ENCODE measurements at places on chromosomes 7 and 10.

- no peak for DNase-seq
These were observed 6.2 kb downstream of the CLRN3 start for GRCh38 chr10:127886371-127887051.

- DNase-seq = no peak
These were observed 67.2 kb downstream of the CAMK1D start for GRCh38 chr10:12416344-12417050.

DNA sequence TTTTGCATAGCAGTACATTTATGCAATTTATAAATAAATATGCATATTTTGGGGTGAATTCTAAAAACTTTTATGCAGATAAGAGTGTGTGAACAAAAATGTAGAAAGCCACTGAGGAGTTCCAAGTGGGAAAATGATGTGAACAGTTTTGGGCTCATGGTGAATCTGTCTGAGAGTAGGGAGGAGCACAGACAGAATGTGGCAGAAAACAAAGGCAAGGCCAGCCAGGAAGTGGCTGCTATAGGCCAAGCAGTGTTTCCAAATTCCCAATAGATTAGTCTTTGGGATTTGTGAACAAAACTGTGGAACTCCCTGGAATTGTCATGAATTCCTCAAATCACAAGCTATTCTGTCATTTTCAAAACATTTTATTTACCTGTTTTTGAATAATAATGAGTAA lies 73.6 kb upstream of the AMPH start:
- no peak for DNase-seq

DNA sequence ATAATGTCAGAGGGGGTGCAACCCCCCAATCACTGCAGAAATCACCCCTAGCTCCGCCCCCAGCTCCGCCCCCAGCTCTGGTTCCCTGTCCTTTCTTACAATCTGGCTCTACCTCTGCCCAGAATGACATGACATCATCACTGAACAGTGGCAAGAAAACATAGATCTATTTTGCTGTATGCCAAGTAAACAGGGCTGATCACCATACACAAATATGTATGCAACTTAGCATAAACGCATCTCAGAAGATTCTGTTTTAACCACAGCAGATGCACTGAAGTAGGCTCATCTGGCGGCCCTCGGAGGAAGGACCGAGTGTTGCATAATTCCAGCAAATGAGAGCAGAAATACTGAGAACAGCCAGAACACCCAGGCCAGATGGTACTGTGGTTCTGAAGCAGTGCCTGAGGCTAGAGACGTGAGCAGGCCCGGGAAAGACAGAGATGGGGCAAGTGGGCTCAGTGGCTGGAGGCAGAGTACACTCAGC lies 293.3 kb upstream of the KLF14 start:
- peak; percentile 55 for DNase-seq

DNA sequence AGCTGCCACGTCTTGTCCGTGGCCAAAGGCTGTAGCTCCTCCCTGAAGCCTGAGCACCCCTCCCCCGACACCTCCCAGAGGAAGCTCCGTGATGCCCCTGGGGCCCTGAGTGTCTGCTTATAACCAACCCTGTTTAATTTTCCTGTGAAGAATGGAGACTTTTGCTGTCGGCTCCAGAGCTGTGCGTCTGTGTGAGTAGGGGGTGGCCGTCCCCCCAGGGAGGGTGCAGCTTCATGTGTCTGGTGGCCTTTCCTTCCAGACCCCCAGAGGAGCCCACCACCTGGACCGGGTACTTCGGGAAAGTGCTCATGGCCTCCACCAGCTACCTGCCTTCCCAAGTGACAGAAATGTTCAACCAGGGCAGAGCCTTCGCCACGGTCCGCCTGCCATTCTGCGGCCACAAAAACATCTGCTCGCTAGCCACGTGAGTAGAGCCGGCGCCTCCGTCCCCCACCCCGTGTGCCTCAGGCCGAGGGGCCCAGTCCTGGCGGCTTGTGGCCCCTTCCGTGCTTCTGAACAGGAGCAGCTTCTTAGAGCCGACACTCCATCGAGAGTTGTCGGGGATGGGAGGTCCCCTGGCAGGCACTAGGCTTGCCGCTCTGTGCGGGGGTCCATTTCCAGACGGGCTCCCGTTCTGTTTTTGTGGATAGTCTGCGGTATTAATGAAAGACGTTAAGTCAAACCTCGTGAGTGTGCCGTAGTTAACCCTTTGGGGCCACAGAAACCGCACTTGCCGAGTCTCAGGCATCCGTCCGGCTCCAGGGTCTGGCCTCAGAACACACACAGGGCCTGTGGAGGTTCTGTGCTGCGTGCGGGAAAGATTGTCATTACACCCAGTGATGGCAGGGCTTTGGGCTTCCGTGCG lies 37.1 kb downstream of the WIPI2 start:
- no peak for DNase-seq

- no peak for DNase-seq
These were observed 3.2 kb upstream of the CEP55 start for GRCh38 chr10:93493162-93493561.

DNA sequence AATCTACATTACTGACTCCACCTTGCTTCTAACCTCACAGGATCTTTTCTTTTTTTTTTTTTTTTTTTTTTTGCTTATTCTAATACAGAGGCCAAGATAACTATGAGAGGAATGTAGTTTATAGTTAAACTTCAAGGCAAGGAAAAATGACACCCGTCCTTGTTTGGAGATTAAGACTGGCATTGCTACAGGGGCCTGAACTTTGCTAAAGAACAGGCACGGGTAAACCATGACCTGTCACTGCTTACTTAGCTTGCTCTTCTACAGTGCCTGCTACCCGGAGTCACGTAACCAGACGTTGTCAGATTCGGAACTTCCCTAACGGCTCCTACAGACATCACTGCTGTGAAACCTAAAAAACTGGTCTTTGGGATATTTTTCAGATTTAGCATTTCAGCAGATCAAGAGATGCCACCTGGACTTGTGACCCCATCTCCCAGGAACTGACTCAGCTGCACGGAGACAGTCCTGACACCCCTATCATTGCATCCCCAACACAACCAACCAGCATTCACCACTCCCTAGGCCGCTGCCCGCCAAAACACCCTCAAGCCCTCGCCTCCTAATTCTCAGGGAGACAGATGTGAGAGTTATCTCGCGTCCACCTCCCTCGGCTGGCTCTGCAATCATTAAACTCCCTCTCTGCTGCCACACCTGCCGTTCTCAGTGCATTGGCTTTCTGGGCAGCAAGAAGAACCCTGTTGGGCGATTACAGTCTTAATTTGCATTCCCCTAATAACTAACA lies 27.5 kb downstream of the MAD1L1 start:
- no peak for DNase-seq

DNA sequence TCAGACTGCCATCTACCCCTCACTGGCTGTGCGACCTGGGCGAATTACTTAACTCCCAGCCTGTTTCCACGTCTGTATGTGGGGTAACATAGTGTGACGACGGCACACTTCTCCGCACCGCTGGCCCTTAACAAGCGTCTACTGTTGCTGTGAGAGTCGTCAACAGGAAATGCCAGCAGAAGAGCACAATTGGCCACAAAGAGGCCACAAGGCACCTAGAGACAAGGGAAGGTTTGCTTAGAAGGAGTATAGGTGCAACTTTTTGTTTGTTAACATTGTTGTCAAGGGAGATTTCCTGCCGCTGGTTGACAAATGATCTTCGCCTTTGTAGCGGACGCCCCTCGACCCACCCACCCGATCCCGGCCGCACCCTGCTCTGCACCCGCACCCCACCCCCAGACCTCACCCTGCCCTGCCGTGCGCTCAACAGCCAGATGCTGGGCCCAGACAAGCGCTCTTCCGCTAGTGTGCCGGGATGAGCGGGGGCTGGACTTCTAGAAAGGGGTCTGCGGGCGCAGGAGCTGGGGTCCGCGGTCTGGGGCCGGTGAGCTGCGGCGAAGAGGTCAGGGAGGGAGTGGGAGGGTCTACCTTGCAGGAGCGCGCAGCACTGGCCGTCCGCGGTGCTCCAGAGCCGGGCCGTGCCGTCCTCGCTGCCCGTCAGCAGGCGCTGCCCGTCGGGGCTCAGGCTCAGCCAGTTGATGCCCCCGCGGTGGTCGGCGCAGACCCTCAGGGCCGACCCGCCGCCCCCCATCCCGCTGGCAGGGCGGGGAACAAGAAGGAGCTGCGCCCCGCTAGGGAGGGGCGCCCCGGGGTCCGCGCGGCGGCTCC lies 785 bp downstream of the WDR86 start:
- no peak for DNase-seq

DNA sequence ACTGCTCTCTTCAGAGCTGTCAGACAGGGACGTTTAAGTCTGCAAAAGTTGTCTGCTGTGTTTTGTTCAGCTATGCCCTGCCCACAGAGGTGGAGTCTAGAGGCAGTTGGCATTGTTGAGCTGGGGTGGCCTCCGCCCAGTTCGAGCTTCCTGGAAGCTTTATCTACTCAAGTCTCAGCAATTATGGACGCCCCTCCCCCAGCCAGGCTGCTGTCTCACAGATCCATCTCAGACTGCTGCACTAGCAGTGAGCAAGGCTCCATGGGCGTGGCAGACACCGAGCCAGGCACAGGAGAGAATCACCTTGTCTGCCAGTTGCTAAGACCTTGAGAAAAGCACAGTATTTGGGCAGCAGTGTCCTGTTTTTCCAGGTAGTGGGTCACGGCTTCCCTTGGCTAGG lies 98.1 kb downstream of the SDHAF3 start:
- DNase-seq = no peak

DNA sequence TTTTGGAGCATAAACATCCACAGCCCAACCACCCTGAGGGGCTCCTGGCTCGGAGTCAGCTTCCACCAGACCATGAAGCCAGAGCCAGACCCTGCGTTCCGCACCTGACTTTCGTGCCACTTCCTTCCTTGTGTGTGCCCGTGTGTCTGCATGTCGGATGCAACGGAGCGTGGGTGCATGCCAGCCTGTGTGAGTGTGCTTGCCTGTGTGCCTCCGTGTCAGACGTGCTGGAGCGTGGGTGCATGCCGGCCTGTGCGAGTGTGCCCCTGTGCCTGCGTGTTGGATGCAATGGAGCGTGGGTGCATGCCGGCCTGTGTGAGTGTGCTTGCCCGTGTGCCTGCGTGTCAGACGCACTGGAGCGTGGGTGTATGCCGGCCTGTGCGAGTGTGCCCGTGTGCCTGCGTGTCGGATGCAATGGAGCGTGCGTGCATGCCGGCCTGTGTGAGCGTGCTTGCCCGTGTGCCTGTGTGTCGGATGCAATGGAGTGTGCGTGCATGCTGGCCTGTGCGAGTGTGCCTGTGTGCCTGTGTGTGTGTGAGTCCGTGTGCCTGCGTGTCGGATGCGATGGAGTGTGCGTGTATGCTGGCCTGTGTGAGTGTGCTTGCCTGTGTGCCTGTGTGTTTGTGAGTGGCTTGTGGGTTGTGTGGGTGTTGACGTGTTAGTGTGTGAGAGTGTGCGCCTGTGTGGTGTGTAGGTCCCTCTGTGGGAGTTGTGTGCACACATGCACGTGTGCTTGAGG lies 28.1 kb upstream of the KNDC1 start:
- DNase-seq = no peak

DNA sequence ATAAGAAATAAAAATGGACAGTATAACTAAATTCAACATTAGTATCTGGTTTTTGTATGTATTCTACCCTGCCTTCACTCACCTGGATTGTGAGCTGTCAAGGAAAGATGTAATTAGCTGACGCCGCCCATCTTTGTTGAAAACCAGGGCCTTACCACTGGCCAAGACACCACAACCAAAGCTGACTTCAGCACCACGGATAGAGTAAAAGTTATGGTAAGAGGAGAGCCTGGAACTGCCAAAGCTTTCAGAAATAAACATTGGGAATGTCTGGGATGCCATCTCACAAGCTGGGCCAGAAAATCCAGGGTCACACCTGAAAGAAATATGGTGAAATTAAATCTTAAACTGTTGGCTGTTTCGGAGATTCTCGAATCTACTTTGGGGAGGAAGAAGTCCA lies 190.1 kb upstream of the SLC26A5 start:
- no peak for DNase-seq

DNA sequence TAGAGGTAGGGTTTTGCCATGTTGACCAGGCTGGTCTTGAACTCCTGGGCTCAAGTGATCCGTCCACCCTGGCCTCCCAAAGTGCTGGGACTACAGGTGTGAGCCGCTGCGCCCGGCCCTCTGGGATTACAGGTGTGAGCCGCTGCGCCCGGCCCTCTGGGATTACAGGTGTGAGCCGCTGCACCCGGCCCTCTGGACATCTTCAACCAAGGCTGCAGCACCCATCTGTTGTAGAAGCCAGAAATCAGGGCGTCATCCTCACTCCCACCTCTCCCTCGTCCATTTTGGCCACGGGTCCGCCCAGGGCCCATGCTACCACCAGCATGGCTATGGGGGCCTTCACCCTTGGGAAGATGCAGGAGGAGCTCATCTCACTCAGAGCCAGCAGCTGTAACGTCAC lies 38.5 kb upstream of the EBF3 start:
- DNase-seq = no peak

DNA sequence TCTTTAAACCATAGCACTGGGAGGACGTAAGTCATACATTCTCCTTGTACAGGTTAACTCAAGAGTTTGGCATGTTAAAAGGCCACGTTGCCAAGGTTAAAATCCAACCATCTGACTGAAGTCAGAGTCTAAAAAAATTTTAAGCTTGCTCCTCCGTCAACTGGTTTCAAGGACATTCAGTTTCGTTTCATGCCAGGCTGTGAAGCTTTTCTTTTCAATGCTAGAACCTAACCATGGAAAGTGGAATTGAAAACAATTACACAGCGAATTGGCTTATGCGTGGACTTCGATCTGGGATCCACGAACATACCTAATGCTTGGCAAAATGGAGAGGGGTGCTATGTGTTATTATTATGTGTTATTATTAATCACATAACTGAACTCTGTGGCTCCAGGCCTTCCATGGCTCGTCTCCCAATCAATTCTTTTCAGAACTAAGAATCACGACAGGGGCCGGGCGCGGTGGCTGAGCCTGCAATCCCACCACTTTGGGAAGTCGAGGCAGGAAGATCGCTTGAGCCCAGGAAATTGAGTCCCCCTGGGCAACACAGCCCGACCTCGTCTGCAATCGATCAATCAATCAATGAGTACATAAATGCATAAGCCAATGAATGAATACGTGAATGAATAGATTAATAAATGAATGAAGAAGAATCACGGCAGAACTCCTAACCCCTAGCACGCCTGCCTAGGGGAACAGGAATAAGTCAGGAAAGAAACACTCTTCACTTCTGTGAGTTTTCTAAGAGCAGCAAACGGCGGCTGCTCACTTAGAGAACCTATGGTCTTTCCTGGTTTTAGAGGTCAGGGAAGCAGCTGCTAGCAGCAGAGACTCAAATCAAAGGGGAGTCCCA lies 733 bp upstream of the ARL5B start:
- DNase-seq = peak; percentile 36

DNA sequence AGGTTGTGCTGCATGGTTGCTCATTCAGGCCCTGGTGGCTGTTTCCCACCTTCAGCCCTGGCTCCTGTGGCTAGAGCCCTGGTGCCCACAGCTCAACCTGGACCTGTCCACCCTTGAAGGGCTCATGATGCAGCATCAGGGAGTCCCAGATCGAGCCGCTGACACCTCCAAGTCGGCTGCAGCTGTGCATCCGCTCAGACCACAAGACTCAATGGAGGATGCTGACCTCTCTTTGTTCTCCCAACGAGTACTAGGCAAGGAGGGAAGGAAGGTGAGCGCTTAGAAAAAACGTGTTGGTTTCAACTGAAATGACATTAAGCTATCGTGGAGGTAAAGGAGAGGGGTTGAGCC lies 9.5 kb upstream of the C10orf95 start:
- DNase-seq = no peak
